ENCODE measurements at places on chromosomes 12 and 14.

- DNase-seq, result no peak
Measured at GRCh38 chr14:44142006-44142405, 365.1 kb downstream of the FSCB start.

- no peak for DNase-seq
Measured at GRCh38 chr12:138898-139534, 72.4 kb downstream of the IQSEC3 start.

GRCh38 chr12:110684312-110684836, 4.5 kb downstream of the HVCN1 start:
- DNase-seq, result no peak

DNA sequence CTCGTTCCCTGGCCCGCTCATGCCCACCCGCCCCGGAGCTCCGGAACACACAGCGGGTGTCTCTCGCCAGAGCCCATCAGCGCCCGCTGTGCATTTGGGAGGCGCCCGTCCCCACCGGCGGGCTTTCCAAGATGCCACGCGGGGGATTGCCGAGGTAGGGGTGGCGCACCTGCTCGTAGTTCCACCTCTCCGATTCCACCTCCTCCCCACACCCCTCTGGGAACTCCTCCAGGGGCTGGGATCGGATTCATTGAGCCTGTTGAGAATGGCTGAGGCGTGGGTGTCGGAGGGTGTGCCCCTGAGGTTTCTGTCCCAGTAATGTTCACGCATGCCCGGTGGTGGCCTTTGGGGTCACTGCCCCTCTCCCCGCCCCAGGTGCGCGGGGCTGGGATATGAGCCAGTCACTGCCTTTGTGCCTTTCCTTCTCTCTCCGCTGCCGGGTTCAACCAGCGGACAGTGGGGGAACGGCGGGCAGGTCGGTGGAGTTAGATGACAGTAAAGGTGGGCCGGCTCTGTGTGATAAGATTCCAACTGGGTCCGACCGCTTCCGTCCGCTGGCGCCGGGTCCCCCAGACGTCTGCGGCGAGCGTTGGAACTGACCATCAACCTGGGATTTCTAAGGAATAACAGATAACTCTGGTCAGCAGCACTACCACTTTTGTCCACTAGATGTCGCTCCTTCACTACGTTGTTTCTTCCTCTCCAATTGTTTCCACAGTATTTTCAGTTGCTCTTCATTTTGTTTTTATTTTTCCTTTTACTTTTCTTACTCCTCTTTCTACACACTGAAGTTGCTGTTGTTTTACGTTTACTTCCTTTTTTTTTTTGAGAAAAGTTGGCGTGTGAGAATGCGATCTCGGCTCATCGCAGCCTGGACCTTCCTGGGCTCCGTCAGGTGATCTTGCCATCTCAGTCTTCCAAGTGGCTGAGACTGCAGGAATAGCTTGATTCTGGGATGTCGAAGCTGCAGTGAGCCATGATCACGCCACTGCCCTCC, 178.1 kb upstream of the ALG10B start:
- peak; percentile 31 for DNase-seq

DNA sequence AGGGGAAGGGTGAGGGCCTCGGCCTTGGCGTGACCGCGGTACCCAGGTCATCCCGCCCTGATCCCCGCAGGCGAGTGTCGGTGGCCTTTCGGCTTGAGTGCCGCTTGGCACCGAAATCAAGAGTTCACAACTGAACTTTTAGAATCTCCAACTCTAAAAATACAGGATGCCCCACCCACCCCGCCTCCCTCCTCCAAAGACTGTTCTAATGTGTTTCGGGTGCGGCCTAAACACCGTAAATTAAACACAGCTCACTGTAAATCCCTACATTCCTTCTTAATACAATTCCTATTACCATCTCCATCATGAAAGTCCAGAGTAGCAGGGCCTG, 11.4 kb downstream of the SCNN1A start:
- no peak for DNase-seq

GRCh38 chr14:51392416-51392815, 152.4 kb downstream of the TMX1 start:
- no peak for DNase-seq

- DNase-seq, result no peak
Measured at GRCh38 chr12:76020281-76020680, 11.3 kb downstream of the PHLDA1 start.

DNA sequence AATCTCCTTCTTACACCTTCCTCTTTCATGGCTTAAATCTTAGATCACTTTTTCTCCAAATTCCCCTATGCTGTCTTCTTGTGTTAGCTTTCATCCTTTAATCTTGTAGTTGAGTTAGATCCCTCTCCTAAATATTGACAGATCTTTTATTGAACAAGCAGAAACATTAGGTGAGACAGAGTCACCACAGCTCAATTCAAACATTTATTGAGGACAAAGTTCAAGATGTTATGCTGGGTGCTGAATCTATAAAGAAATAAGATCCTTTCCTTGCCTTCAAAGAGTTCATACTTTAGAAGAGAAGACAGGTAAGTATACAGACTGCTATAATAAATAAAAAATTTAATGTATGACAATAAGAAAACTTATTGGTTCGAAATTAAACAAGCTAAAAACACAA, 109.7 kb downstream of the TXNDC16 start:
- no peak for DNase-seq

- DNase-seq, result no peak
Measured at GRCh38 chr14:53331921-53332320, 178.8 kb upstream of the DDHD1 start.

- DNase-seq, result no peak
Measured at GRCh38 chr12:65508276-65509035, 230.0 kb downstream of the MSRB3 start.

GRCh38 chr14:90815572-90815821, 733 bp downstream of the TTC7B start:
- no peak for DNase-seq
